CD4-positive, alpha-beta T cell treated with Interferon alpha-2 for 1 hour (primary cell): ENCODE measurements at places on chromosomes 1 and 21.

GRCh38 chr1:31750858-31751510, 13.2 kb downstream of the ADGRB2 start:
- DNase-seq: peak; percentile 41

GRCh38 chr1:29123053-29123886, 433 bp downstream of the TMEM200B start:
- peak; percentile 16 for DNase-seq

- peak; percentile 8 for DNase-seq
Observed at GRCh38 chr1:183873642-183874041, 68.7 kb downstream of the RGL1 start.

GRCh38 chr1:67184838-67185421, 18.7 kb downstream of the IL23R start:
- no peak for DNase-seq

GRCh38 chr1:167515461-167515860, 2.9 kb downstream of the CD247 start:
- no peak for DNase-seq

DNA sequence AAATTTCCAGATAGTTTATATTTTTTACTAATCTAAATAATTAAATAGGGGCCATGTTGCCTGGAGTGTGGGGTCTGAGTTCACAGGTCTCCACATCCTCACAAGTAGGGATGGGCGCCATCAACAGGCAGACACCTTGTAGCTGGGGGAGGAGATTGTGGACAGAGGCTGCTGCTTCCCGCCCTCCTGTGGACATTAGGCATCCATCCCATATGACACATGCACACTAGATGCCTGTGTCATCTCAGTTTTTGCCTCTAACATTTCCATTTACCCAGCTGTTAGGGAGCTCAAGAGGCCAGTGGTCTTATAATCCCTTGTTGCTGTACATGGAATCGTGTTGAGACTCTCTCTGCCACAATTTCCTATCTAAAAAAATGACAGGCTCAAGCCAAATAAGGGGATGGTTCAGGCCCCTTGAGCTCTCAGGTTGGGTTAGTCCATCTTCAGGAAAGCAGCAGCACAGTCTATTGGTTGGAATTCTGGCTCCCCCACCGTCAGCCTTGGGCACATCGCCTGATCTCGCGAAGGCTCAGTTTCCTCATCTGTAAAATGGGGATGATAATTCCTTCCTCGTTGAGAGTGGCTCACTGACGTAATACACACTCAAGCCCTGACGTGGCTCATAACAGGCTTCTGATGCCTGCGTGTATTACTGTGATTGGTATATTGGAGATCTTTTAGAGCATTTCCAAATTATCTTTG, 13.6 kb downstream of the LHX4 start:
- no peak for DNase-seq

DNA sequence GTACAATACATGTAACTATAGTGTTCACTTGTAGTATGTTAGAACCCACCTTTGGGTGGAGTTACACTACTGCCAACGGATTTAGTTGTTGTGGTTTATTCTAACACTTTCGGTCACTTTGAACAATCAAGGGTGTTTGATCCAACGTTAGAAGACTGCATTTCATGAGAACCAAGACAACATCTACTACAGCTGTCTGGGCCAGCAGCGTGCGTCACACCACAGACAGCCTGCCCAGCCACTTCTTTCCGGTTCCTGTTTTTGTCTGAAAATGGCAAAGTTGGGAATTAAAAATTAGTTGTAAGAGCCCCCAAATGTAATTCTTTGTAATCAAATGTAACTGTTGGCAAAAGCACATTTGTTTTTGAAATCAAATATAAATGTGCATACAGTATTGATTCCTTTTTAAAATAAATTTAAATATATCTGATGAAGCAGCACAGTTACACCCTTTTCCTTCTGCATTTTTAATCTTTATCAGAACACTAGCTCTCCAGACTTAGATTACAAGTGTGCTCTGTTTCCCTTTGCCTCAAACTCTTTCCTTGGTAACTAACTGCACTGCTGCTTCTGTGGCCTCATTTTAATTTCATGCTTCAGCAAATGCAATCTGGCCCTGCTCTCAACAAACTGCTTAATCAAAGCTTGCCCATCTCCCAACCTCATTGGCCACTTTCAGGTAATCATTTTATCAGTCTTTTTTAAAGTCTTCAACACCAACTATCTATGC, 86.6 kb upstream of the DPH5 start:
- DNase-seq: peak; percentile 89

DNA sequence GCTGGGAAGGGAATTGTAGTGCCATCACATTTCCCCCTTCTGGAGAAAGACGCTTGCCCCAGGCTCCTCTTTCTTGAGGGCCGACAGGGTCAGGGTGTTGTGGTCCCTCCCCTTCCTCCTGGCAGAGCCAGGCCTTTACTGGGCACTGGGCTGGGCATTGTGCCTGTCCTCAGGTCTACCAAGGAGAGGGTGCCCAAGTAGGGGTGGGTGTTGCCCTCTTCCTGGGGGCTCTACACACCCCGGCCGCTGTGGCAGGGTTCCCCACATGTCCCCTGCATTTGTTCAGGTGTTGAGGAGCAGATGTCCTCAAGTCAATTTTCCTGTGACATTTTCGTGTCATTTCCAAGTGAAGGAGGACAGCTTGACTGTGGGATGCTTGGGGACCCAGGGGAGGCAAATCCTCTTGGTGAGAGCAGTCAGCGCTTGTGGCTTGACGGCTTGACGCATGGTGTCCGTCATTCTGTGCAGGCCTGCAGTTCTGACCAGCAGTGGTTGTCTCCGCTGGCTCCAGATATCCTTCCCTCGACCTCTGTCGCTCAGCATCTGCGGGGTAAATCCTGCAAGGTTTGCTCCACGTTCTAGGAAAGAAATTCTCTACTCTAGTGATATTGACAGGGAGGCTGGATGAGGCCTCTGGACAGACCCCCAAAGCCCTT, 181.9 kb upstream of the VAMP3 start:
- DNase-seq: no peak

DNA sequence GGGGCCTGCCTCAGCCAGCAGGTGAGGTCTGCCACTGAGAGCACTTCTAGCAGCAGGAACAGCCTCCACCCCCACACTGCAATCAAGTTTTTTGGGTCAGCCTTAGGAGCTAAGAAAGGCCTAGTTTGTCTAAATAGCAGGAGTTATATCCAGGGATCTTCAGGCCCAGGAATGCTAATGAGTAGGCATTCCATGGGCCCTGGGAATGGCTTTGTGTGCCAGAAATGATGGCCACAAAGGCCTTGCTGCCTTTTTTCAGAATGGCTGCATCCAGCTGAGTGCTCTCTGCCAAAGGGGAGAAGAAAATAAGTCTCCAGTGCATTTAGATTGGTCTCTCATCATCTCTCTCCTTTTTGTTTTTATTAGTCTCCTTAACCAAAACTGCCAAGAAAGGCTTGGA, 2.8 kb downstream of the MRTO4 start:
- DNase-seq: no peak

DNA sequence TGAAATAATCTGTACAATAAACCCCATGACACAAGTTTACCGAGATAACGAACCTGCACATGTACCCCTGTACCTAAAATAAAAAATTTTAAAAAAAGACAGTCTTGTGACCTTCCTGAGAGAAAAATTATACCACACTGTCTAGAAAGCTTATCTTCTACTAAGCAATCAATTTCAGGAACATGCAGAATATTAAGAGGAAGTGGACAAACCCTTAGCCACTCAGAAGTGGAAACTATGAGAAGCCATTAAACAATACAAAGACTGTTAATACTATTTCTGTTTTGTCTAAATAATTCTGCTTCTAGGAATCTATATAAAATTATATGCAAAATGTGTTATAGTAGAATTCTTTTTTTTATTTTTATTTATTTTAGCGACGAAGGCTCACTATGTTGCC, 93.9 kb downstream of the ADAMTS1 start:
- DNase-seq: no peak

DNA sequence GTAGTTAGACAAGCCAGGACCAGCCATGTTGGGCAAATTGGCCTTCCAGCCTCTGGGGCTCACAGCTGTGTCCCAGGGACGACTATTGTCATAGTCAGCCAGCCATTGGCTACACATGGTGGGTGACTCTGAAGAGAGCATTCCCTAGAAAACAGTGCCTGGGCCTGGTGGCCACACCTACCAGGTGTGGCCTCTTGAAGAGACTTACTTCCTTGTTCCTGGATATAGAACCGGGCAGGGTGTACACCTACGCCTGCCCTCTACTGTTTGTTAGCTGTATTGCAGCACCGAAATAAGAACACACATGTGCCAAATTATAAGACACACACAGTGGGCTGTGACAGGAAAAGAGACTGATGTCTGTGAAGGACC, 134.6 kb upstream of the ARHGEF16 start:
- peak; percentile 27 for DNase-seq

DNA sequence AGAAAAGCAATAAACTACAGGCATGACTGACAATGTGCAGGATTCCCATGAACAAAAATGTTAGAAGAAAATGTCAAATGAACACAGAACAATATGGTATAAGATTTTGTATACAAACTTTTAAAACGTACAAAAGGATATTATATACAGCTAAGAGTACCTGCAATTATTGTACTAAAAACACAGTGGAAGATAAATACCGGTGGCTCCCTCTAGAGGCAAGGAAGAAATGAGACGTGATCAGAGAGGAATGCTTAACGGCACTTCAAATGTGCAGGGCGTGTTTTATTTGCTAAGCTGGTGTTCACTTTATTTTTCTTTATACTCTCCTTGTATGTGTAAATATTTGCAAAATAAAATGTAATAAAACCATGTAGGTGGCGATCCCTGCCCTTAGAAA, 191.8 kb upstream of the SAMSN1 start:
- peak; percentile 82 for DNase-seq

GRCh38 chr1:6584126-6585080, 4.6 kb downstream of the ZBTB48 start:
- DNase-seq: no peak

DNA sequence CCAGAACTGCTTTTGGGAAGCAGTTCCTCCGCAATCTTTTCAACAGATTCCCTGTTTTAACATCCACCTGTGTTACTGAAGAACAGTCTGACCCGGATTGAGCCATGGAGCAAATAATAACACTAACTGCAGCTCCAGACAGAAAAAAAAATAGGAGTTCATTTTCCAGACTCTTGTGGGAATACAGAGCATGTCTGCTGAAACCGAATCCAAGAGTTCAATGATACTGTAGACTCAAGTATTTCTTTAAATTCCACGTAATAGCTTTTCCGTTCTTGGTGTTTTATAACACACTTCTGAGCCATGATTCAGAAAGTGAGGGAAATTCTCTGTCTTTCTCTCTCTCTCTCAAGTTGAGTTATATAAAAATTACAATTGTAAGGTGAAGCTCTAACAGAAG, 60.6 kb downstream of the DDAH1 start:
- no peak for DNase-seq

DNA sequence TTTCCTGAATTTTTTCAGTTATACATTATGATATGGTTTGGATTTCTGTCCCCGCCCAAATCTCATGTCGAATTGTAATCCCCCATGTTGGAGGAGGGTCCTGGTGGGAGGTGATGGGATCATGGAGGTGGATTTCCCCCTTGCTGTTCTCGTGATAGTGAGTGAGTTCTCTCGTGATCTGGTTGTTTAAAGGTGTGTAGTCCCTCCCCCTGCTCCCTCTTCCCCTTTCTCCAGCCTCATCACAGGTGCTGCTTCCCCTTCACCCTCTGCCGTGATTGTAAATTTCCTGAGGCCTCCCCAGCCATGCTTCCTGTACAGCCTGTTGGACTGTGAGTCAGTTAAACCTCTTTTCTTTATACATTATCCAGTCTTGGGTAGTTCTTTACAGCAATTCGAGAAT, 93.2 kb upstream of the HNRNPU start:
- no peak for DNase-seq

DNA sequence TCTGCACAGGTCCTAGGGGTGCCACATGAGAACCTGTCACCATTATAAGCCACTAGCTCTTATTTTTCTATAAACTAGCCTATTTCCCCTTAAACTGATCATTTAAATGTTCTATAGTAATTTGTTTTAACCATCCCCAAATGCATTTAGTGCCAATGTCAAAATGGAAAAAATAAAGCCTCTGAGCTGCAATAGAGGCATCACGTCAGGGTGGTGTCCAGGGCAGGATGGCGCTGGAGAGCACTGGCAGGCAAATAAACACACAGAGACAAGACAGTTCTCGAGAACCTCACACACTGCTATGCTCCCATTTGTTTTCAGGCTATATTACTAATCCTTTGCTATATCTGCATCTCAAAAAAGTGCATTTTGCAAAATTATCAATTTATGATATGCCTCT, 73.4 kb upstream of the NEK2 start:
- DNase-seq: no peak

GRCh38 chr1:210571356-210572284, 242.9 kb downstream of the HHAT start:
- no peak for DNase-seq

- peak; percentile 49 for DNase-seq
Observed at GRCh38 chr1:26225033-26225831, 8.8 kb upstream of the CEP85 start.

DNA sequence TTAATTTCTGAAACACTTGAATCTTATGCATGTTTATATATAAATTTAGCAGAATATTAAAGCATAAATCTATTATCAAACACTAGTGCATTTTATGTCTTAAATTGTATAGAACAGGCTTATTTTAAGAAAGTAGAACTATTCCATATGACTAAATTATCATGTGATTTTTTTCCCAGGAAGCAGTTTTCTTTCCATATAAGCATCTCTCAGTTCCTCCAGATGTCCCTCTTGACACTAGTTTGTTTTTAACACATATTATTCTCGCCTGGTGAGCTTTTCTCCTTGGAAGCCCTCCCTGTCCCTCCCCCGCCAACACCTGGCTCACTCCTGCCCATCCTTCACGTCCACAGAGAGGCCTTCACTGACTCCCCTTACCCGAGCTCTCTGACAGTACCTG, 48.3 kb upstream of the BCAR3 start:
- no peak for DNase-seq

DNA sequence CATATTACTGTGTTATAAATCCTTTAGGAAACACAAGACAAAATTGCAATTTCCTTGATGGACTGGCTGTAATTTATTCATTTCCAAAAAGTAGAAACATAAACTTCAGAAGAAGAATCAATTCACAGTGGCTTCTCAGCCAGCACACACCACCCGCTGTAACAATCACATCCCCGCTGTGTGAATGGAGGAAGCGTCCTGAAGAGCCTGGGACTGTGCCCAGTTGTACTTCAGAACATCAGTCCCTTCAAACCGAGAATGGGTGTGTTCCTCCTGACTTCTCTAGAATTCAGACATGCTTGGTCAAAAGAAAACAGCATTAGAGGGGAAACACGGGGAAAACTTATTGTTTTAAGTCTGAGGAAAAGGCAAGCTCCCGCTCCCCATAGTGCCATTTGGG, 28.8 kb upstream of the CD84 start:
- DNase-seq: no peak

DNA sequence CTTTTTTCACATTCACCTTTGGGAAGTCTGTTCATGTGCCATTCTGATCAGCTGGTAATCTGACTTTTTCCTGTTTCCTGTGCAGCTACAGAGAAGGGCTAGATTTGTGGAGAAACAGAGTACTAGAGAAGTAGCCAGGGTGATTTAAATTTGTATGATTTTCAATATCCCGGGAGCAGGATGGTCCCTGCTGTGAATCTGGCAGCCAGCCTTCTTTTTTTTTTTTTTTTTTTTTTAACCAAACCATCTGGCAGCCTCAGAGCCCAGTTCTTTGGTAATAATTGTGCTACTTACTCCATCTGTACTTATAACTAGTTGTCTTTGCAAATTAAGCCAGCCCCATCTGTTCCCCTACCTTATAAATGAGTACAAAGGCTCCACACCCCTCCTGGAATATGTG, 248.6 kb upstream of the DEPDC1 start:
- no peak for DNase-seq
